CD4-positive, alpha-beta T cell treated with Interleukin-6 for 4 hours (primary cell): ENCODE measurements at places on chromosomes 11 and 22.

- no peak for DNase-seq
Observed at GRCh38 chr11:19810852-19811251, 98.2 kb downstream of the NAV2 start.

DNA sequence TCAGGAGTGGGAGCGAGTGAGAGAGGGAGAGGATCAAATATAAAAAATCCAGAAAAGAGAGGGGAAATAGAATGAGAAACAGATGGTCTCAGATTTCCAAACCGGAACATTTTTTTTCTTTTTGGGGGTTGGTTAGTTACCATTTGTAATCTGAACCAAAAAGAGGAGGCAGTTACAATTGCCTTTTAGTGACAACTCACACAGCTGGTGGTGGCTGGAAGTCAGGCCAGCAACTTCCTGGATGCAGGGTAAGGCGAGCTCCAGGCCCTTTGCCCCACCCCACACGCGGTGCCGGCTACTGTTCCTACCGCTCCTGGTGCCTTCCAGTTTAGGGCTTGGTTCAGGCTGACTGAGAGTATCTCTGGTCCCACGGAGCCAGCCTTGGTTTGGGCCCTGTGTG, 21.0 kb upstream of the UBASH3B start:
- no peak for DNase-seq

- DNase-seq: no peak
Observed at GRCh38 chr22:33261699-33262098, 203.5 kb upstream of the SYN3 start.

GRCh38 chr11:77047007-77047927, 13.1 kb downstream of the B3GNT6 start:
- DNase-seq: peak; percentile 83

- DNase-seq: no peak
Observed at GRCh38 chr11:131561501-131561900, 191.1 kb downstream of the NTM start.

DNA sequence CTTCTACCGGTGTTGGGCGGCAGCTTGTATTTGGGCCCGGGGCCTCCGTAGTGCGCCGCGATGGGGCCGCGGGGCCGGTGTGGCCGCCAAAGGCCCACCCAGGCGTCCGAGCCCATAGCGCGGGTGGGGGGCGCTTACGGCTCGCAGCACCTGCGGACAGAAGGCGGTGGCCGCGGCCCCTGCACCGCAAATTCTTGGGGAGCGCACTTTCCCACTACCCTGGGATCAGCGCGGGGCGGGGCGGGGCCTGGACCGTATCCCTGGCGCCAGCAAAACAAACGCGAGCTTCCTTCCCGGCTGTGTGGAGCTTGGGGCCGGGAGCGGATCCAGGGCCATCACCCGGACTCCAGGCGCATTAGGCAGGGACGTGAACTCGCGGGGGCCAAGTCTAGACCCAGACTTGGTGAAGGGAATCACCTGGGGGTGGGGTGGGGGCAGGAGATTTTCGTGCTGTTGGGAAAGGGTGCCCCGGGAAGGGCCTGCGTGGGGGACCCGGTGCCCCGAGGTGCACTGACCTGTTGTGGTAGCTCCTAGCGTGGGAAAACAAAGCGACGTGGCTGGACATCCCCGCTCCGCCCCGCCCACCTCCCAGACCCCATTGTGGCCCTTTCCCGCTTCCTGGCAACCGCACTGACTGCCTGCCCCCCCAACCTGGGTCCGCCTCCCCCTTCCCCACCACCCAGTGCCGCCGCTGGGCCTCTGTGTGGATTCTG, 2.3 kb upstream of the TYMP start:
- DNase-seq: peak; percentile 21

GRCh38 chr11:132874638-132875037, 657.7 kb downstream of the OPCML start:
- no peak for DNase-seq

GRCh38 chr11:30210357-30210756, 20.5 kb upstream of the FSHB start:
- DNase-seq: no peak

- peak; percentile 10 for DNase-seq
Observed at GRCh38 chr11:119728211-119728626, 781 bp downstream of the NECTIN1 start.

GRCh38 chr11:72349053-72349452, 85.3 kb downstream of the CLPB start:
- no peak for DNase-seq

- no peak for DNase-seq
Observed at GRCh38 chr11:45165386-45165785, 18.9 kb downstream of the PRDM11 start.

DNA sequence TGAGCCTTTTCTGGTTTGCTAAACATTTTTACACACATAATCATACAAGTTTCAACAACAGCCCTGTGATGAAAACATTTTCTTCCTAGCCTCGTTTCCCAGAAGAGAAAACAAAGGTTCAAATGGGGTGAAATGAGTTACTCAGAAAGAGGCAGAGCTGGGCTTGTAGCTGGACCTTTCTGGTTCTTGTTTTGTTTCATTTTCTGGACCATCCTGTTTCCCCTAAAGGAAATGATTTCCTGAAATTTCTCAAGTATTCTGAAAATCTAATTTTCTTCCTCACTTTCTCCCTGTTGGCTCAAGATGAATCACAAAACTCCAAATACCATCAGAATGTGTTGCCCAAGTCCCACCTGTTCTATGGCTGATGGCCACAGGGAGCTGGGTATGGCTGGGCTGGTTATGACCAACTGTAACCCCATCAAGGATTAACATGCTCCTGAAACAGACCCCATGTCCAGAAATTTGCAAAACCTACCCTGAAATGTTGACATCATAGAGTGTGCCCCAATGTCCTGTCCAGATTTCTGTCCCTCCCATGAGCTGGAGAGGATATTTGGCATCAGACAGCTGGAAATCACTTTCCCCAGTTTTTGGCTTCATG, 6.7 kb upstream of the APOL4 start:
- no peak for DNase-seq

GRCh38 chr11:18490319-18490718, 34.7 kb downstream of the LDHAL6A start:
- DNase-seq: no peak

DNA sequence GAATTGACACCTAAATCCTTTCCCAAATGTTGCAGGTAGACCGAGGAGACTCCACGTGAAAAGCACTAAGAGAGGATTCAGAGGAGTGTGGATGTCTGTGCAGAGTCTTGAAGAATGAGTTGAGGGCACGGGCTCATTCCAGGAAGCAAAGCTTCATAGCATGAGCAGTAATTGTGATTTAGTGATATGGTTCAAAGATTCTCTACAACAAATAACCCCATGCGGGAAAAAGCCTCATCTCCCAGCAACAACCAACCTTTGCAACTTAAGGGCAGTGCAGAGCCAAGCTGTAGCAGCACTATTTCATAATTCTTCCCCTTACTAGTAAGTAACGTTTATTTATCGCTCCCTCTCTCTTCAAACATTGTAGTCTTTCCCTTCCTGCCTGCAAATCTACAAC, 87.5 kb upstream of the CLMP start:
- DNase-seq: no peak

DNA sequence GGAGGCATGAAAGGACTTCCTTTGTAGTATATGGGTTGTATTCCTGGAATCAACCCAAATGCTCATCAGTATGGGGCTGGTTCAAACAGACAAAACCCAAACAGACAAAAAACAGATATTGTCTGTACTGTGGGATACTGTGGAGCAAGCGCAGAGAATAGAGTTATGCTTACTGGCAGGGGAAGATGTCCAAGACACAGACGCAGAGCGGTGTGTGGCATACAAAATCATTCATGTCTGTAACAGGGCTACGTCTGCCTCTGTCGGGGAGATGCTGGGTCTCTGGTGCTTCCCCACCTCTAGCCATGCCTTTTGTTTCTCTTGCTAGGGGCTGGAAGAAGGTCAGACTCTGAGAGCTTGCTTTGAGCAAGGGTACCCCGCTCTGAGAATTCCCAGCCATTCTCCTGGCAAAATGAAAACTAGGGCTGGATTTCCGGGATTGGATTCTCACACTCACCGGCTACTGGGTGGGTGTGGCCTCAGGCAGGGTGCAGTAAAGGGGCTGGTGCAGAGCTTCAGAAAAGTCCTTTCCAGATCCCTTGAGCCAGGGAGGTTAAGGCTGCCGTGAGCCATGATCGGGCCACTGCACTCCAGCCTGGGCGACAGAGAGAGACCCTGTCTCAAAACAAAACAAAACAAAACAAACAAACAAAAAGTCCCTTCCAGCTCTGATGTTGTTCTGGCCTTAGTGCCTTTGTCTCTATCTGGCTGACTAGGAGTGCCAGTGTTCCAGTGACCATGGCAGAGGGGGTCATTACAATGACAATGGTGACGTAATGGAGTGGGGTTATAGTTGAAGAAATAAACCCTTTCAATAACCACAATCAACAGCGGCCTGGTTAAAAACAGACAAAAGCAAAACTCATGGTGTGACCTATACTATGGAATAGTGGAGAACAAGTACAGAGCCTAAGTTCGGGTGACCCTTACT, 2.9 kb upstream of the ABCC8 start:
- DNase-seq: no peak

DNA sequence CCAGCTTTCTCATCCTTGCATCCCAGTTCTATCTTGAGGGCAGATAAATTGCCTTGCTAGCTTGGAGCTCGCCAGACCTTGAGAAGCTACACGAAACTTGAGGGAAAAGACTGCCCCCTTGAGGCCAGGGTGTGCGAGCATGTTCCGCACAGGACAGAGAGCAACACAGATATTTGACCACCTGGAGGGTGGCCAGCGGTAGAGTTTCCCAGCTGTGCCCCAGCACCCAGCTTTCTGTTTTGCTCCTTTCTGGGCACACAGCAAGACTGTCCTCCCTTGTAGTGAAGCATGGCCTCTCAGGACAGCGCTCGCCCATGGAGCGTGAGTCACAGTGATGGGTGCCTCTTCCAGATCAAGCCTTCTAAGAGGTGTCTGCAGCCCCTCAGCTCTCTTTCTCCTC, 23.5 kb downstream of the SPATA19 start:
- DNase-seq: no peak

GRCh38 chr22:17152971-17153370, 6.1 kb downstream of the HDHD5 start:
- no peak for DNase-seq

DNA sequence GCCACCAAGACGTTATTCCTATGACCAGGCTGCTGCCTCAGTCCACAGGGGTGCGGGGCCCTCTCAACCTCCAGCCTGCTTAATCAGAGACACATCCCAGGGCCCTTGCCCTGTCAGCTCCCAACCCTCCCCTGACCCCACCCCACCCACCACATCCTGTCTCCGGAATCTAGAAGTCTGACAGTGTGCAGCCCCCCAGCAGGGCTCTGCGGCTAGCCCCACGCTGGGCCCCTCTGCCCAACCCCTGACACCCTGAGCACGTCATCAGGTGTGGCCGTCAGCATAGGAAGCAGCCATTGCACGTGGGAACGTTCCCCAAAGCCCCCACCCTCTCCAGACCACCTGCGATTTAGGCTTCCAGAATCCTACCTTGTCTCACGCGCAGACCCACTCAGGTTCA, 34.3 kb upstream of the IGSF9B start:
- DNase-seq: no peak

GRCh38 chr11:119650251-119650650, 78.7 kb downstream of the NECTIN1 start:
- DNase-seq: no peak

DNA sequence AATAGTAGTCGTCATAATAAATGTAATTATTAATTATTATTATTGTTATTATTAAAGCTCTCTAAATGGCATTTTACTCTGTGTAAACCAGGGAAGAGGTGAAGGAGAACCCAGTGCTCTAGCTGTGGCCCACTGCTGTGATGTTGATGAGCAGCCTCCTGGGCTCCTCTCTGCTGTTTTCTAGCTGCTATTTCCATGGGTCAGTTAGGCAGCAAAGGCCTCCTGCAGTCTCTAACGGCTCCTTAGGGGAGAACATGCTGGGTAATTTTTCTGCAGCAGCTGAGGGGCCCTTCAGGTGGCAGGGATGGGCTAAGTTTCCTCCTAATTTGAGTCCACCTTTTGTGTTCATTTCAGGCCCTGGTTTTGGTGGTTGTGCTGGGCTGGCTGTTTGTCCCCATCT, 24.6 kb downstream of the SLC5A1 start:
- no peak for DNase-seq

DNA sequence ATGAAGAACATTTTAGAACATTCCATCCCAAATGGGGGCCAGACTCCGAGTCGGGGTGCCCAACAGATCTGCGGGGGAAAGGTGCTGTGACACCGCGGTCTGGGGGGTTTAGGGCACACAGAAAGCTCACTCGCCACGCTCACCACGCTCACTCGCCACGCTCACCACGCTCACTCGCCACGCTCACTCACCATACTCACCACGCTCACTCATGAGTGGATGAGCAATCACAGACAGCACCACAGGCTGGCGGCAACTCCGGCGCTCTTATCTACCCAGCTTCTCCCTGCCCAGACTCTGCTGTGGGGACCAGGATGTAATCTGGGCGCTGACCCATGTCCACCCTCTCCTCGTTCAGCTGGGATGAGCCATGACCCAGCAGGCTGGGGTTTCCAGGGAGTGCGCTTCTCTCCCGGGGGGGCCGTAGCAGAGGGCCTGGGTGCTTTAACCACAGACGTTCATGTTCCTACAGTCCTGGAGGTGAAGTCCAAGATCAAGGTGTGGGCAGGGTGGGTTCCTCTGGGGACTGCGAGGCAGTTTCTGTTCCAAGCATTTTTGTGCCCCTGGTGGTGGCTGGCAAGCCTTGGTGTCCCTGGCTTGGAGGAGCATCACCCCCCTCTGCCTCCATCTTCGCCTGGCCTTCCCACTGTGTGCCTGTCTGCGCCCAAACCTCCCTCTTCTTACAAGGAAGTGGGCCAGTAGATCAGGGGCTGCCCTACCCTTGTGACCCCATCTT, 141.2 kb downstream of the CTTN start:
- no peak for DNase-seq

DNA sequence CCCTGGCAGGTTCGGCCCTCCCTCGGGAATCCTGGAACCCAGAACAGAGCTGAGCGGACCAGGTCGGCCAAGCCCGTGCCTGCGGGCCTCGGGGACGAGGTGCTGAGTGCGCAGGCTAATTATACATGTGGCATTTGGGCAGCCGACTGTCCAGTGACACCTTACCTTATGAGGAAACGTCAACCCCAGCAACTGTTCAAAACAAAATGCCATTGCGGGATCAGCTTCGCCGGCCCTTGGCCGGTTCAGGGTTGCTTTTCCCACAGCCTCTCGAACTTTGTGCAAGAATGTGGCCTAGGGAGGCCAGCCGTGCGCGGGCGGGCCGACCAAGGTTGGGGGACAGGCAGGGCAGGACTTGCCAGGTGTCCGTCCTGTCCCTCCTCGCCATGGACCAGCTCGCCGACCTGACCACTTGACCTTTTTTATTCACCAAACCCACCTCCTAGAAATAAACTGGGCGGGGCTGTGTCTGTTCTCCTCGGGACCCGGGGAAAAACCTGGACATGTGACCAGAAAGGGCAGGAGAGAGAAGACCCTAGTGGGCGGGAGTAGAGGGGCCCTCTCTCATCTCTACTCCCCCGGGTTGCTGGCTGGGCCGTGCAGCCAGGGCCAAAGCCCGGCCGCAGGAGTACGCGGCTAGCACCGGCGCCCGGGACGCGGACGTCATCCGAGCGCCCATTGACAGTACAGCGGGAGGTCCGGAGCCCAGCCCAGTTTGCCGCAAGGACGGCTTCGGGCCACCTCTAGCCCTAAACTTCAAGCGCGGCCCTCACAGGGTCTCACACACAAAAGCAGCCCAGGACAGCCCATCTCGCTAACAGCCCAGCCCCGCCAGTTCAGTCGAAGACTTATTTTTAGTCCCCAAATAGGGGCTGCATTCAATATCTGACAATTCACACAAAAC, 134.3 kb upstream of the C11orf58 start:
- DNase-seq: no peak
